ENCODE measurements at places on chromosomes 1 and 21. TPM values are rescaled to one million over a fixed set of nuclear protein-coding genes. Genes with fewer than 3 reads are reported as not detected.

GRCh38 chr1:18528616-18529015, 47.9 kb downstream of the KLHDC7A start:
- no peak for DNase-seq

- no peak for DNase-seq
Observed at GRCh38 chr21:42443181-42443785, 39.6 kb downstream of the UBASH3A start.

LCE1F gene
- not detected for total RNA-seq

- DNase-seq = no peak
Observed at GRCh38 chr1:23422941-23423340, 1.6 kb downstream of the TCEA3 start.

DNA sequence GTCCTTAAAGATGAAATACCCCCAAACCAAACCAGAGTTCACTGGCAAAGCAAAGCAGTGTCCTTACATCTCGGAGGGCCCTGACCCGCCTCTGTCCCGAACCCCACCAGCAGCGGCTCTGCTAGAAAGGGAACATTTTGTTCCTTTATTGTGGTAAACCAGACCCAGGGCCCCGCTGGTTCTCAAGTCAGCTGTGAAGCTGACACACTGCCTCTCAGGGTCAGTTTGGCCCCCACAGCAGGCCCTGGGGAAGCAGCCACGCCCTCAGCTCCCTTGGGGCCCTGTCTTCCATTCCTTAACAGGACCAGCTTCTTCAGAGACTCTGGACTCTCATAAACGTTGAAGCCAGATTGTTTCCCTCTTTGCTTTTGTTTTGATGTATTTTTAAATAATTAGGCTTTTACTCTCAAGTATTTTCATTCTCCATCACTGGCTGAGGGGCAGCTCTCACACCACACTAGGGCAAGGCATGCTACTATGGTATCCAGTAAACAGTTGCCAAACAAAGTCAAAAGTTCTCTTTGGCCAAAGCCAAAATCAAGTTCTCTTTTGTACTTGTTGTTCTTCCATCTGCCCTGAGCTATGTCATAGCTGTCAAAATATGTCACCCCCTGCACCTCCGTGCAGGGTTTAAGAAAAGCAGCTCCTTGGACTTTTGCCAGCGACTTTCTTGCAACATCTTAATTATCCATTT, 61.1 kb upstream of the ANGPTL1 start:
- DNase-seq = no peak

ASPM gene
- total RNA-seq = 30.2 TPM

KPNA6 gene
- 85.3 TPM for total RNA-seq

TCEA3 gene
- 6.3 TPM for total RNA-seq
